HFFc6 (cell line): ENCODE measurements at places on chromosomes 4 and X. TPM values are rescaled to one million over a fixed set of nuclear protein-coding genes. Genes with fewer than 3 reads are reported as not detected.

DNA sequence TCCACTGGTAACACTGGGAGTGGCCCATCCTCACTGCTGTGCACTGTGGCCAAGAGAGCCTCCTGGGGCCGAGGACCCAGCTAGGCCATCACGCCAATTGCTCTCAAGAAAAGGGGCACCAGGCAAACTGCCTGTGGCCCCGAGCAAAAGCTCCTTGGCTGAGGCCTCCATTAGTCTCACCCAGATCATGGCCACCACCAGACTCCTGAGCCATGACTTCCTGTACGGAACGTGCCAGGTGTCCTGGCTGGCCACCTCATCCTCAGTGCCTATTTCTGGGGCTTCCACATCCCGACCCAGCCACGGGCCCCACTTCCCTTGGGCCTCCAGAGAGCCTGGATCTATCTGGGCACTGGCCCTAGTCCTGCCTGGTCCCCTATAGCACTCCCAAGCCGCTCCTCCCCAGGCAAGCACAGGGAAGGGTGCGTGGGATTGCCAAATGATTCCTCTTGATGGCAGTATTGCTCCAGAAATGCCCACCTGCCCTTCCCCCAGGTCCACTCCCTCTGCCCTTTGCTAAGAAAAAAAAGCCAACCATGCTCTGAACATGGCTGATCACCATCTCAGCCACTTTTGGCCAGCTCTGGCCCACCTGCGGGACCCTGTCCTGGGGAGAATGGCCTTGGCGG is 212.6 kb upstream of the AGTR2 start:
- no peak for DNase-seq

GRCh38 chr4:125573368-125573767 is 258.6 kb downstream of the FAT4 start:
- no peak for DNase-seq

The PPP4R3C gene
- not detected in 3 replicates for total RNA-seq

The MMGT1 gene
- total RNA-seq = 29.5 to 31.8 TPM (median 30.4 TPM) in 3 replicates

The TMEM35A gene
- 2.1 to 3.9 TPM (median 2.4 TPM) in 3 replicates for total RNA-seq

The HSFX4 gene
- not detected in 3 replicates for total RNA-seq

The NDP gene
- 0.19 to 0.29 TPM in 2 of 3 replicates, not detected in the other for total RNA-seq

The CT45A10 gene
- total RNA-seq = not detected in 2 replicates

The SHOX gene
- 27.1 to 38.8 TPM (median 38.6 TPM) in 3 replicates for total RNA-seq
